ENCODE measurements at places on chromosomes 4 and X.

- DNase-seq, result no peak
These were observed 8.8 kb downstream of the GPRIN3 start for GRCh38 chr4:89298788-89299152.

DNA sequence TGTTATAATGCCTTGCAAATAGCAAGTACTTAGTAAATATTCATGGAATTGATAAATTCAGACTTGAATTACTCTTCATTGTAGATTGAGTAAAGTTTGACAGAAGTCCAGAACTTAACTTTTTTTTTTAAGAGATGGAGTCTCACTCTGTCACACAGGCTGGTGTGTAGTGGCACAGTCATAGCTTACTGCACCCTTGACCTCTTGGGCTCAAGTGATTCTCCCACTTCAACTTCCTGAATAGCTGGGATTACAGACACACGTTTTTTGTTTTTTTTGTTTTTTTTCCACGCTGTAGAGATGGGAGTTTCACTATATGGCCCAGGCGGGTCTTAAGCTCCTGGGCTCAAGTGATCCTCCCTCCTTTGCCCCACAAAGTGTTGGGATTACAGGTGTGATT is 32.1 kb downstream of the UBE2K start:
- no peak for DNase-seq

- DNase-seq, result peak; percentile 79
These were observed at the start of gene PCDH10 for GRCh38 chr4:133148690-133149363. PCDH10 (plus strand) TSS chr4:133149294; CDS start chr4:133150141, 847 bp downstream.

GRCh38 chrX:130468395-130468923 is 66.7 kb downstream of the RBMX2 start:
- DNase-seq, result no peak

DNA sequence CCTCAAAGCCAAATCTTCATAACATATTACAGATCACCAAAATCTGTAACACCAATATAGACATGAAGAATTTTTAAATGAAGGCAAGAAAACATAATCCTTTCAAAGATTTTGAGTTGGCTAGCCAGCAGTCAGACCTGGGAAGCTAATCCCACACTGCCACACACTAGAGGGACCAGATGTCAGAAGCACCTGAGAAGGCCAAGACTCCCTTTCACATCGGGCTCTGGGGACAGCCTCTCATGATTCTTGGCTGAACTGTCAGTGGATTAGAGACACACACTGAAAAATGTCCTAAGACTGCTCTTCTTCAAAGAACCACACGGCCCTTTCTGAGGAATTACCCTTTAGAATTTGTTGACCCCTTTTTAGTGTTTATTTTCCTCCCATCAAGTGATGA is 28.2 kb upstream of the SPATA4 start:
- no peak for DNase-seq

All from foreskin melanocyte (primary cell).